ENCODE measurements at places on chromosomes 1 and 21.

GRCh38 chr1:247212627-247213617, 41.1 kb upstream of the ZNF124 start:
- DNase-seq: peak; percentile 30

DNA sequence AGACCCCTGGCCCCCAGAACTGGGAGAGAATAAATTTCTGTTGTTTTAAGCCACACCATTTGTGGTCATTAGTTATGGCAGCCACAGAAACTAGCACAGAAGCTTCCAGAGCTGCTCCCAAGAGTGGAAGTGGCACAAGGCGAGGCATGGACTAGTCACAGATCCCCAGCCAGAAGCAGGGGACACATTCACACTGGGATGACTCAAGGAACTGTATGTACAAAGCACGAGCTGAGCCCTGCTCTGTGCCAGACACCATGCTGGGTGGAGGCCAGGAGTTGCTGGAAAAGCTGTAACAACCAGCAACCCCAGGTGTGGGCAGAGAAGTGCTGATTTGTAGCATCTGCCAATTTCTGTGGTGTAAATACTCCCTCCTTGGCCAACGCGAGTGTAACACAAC, 55.6 kb downstream of the TCP10L start:
- DNase-seq: no peak

DNA sequence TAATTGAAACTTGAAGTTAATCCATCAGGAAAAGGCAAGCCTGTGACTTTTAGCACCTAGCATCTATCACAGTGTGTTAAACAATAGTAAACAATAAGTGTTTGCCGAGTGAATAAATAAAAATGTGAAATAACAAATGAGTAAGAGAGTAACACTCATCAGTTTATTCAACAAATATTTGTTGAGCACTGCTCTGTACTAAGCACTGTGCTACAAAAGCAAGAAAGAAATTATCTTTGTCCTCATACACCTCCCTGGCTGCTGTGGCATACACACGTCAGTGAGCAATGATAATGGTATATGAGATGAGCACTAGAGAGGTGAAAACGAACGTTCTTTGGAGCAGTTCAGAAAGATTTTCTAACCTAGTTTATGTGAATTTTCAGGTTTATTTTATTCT, 295.0 kb upstream of the LRRC7 start:
- DNase-seq: no peak

DNA sequence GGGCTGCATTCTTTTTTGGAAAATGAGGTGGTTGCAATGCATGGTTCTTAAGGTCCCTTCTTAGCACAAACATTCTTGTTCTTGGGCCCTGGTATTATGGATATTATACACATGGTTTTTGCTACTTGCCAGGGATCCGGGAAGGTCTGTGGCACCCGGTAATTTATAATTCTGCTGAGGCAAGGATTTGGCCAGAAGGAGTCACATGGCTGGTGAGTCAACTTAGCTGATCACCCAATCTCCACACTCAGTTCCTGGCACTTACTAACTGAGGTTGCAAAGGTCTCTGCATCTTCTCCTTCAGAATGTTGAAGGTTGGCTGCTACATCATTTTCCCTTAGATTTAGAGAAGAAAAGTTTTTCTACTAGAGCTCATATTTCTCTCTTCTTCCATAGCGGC, 112.5 kb downstream of the ROR1 start:
- no peak for DNase-seq

DNA sequence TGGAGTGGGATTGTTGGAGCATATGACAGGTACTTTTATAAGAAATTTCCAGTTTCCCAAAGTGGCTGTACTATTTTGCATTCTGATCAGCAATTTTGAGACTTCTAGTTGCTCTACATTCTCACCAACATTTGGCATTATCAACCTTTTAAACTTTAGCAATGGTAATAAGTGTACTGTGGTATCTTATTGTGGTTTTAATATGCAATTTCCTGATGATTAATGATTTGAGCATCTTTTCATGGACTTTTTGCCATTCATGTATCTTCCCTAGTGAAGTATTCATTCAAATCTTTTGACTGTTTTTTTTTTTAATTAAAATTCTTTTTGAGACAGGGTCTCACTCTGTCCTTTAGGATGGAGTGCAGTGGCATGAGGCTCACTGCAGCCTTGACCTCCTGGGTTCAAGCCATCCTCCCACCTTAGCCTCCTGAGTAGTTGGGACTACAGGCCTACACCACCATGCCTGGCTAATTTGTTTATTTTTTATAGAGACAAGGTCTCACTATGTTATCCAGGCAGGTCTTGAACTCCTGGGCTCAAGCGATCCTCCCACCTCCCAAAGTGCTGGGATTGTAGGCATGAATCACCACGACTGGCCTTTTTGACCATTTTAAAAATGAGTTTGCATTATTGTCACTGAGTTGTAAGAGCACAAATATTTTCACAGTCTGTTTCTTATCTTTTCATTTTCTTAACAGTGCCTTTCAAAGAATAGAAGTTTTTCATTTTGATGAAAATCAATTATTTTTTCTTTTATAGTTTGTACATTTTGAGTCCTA, 7.8 kb upstream of the SLC6A9 start:
- no peak for DNase-seq

GRCh38 chr1:38858833-38859560, 575 bp downstream of the RRAGC start:
- peak; percentile 59 for DNase-seq

DNA sequence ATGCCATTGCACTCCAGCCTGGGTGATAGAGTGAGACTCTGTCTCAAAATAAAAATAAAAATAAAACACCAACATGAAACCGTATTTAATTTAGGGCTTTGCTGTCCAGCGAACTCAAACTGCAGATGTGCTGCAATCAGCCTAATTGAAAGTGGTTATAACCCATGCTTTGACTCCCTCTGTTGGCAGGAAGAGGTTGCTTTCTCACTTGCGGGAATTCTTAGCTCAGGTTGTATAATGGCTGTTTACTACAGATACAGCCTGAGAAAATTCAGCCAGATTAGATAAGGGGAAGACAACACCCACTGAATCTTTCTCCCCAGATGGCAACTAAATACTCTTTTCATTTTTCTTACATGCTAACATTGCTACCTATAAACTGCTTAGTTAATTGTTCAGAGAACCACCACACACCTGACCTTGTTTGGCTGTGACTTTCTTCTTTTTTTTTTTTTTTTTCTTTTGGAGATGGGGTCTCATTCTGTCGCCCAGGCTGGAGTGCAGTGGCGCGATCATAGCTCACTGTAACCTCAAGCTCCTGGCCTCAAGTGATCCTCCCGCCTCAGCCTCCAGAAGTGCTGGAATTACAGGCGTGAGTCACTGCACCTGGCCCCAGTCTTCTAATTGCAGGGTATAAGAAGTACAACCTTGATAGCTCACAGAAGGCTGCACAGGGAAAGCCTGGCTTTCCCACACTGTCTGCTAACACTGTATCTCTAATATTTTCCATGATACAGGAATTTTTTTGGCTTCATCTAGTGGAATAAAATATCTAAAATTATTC, 34.6 kb downstream of the DNTTIP2 start:
- peak; percentile 71 for DNase-seq

DNA sequence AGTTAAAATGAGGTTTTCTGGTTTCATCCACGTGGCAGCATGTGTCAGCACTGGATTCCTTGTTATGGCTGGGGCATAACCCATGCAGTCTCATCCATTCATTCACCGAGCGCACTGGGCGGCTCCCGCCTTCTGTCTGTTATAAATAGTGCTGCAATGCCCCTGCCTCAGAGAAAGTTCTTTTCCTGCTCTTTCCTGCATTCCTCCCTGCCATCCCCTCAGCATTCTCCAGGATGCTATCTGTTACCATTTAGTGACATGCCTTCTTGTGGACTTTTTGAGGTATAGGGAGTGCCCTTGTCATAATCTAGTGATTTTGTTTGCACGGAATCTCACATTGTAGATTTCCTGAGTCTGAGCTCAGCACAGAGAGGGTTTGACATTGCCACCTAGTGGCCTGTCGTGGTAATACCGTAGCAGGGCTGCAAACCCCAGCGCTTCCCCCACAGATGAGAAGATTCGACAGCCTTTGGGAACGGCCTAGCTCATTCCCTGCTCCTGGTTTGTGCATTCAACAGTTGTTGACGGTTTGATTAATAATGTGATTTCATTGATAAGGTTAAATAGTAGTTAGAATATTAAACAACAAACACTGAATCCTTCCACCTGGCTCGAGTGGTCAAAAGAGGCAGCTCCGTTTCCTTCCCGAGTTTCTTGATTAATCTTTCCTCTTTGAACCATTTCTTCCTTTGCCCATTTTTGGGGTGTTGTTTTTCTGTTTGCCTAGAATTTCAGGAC, 46.3 kb downstream of the UMODL1 start:
- DNase-seq: peak; percentile 71

DNA sequence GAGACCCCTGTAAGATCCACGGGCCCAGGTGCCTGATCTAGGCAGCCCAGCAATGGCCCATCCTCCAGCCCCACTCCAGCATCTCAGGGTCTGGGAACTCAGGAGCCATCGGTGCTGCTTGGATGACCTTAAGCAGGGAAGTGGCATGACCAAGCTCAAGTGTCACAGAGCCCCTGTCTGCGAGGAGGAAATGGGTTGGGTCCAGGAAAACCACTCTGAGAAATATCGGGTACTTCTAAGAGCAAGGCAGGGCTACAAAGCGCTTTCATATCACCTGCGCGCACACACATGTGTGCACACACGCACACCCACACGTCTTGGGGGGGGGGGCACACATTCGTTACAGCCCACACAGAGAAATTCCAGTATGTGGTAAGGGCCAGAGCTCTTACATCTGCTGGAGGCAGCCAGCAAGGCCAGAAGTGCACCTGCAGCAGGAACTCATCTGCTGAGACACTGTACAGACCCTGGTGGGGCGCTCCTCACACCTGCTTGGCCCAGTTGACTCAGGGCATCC, 32.6 kb upstream of the SPOCD1 start:
- peak; percentile 32 for DNase-seq

- DNase-seq: no peak
Measured at GRCh38 chr1:245645406-245645805, 490.6 kb downstream of the KIF26B start.

DNA sequence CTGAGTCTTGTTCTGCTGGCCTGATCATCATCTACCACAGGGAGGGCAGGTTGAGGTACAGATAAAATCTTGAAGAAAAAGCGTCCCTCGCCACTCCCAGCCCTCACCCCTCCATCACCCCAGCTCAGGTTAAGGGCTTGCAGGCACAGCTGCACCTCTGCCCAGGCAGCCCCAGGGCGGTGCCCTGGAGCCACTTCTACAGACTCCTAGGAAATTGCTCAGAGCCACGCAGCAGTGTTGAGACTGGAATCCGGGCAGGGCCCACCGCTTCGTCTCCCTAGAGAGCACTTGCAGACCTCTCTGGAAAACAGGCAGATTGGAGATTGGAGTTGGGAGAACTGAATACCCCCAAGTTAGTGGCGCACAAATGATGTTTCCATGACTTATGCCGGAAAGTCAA, 35.3 kb downstream of the VN1R5 start:
- no peak for DNase-seq

DNA sequence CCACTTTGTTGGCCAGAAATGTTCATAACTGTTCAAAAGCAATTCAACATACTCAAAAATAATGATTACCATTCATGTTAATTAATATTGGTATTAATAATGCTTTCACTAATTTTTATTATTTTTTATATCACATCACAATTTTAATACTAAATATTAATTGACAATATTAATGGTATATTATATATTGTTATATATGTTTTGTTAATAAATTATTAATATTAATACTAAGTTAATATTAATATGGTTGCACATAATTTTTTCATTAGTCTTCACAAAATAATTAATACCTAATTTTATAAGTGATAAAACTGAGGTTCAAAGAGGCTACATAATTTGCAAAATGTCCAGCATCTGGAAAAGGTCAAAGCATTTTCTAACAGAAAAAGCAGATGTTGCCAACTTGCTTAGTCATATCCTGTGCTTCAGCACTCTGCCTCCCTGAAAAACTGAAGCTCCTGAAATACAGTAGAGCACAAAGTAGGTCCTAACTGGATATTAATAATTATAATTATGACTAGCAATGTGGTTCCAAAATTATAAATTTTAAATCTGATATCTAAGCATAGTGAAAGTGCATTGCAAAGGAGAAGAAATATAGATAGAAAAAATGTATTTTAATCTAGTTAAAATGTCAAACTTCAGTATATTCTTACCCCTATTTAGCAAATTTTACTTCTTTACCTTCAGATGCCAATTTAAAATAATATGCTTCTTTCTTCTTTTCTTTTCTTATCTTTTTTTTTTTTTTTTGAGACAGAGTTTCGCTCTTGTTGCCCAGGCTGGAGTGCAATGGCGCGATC, 123.2 kb upstream of the TNFSF4 start:
- DNase-seq: peak; percentile 14

- no peak for DNase-seq
Measured at GRCh38 chr1:225617479-225617878, 35.4 kb downstream of the ENAH start.

DNA sequence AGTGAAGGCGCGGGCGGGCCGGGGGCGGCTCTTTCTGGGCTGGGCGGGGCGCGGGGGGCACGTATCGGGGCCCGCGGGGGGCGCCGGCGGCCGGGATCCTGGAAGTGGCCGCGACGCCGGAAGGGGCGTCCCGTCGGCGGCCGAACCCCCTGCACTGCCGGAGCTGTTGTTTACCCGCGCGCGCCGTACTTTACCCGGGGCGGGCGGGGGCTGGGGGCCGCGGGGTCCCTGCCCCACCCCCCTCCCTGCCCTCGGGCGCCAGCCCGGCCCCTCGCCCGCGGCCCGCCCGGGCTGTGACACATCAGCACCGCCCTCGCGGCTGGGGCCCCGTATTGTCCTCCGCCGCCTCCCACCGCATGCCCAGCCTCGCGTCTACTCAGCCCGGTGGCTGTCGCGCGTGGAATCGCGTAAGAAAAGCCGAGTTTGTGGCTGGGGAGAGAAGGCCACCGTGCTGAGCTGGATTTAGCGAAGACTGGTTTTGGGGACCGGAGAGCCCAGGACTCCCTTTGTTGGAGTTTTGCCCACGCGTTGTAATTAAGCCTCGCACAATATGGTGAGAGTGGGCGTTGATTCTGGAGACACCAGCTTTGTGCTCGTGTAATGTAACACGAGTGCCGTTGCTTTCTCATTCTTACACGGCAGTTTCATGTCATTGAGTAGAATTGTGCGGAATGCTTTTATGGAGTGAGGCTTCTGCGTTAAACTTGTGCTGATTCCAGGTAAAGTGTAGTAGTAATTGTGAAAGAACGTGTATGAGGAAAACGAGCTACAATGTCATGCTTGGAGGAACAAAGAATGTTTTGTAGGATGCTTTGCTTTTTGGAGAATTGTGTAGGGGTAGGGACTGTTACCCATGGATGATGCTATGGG, 559 bp downstream of the BACH1 start:
- peak; percentile 44 for DNase-seq

DNA sequence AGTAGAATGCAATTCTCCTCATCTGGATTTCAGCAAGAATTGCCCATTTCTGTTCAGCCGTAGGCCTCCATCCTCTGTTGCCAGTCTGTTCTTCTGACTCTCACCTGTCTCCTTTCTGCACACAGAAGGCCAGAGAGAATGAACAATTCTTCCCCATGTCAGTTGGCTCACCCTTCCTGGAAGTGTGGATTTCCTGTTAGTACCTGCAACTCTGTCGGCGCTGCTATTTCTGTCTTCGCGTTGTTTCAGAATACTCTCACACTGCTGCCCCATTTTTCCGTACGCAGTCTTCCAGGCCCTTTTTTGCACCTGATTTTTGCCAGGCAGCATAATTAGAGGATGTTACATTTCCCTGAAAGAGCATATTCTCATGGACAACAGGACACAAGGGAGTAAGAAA, 200.7 kb downstream of the FGGY start:
- DNase-seq: no peak

All from activated CD4-positive, alpha-beta T cell treated with anti-CD3 and anti-CD28 coated beads, Interleukin-2, amount 50 U/mL, for 16 hours (primary cell).